ENCODE measurements at places on chromosomes 4 and X.

DNA sequence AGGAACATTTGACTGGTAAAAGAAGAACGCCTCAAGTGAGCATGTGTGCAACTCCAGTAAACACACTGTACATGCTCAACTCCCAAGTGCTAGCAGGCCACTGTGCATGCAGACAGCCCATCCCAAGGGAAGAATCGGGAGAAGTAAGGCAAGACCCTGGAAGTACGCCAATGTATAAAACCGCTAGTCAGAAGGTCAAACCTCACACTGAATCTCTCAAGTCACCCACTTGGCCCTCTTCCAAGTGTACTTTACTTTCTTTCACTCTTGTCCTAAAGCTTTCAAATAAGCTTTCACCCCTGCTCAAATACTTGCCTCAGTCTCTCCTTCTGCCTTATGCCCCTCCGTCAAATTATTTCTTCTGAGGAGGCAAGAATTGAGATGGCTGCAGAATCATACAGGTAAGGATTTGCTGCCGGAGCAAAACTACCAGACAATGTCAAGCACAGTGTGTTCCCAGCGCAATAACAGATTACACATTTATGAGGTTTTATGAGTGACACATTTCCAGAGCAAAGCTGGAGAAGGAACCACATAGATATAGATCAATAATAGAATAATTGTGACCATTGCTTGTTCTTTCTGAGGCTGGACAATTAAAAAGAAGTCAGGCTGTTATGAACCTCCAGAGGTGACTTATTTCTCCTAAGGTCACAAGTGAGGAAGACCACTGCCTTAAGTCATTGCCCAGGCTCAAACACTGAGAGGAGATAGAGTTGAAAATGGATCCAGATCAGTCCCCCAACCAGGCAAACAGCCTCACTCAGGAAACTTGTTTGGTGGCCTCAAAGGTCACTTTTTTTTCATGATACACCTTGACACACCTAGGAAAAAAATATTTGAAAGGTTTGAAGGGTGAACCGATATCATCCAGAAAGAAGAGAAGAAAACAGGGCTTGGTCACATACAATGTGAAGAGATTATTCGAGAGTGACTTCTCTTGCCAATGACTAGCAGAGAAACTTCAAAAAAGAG, 26.3 kb downstream of the CXCL1 start:
- no peak for DNase-seq

DNA sequence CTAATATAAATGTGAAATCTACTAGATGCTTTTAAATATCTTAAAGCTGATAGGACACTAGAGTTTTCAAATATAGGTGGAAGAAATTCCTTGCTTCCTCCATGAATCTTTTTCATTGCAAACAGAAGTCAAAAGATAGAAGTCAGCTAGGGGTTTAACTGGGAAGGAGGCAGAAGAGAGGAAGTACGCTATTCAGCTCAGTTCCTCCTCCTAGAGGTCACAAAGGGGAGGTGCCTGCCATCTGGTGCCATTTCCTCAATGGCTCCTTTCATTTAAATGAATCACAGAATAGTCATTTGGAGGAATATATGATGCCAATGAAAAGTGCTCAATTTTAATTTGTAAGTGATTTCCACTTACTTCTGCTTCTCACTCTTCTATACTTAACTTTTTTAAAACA, 8.5 kb downstream of the COL25A1 start:
- no peak for DNase-seq

GRCh38 chr4:33395731-33396485, 2675.7 kb downstream of the PCDH7 start:
- DNase-seq: no peak

DNA sequence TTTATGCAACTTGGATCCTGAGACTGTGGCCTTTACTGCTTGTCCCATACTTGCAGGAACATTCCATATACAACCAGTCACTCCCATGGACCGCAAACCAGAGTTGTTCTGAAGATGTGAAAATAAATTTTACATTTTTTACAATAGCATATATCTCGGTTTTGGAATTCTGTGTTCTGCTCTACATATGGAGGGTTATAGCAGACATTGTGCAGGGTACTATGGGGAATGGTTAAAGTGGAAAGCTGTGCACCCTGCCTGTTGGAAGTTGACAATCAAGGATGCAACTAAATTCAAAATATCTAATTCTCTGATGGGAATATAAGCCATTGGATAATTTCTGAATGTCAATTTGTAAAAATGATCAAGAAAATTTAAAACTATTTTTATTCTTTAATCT, 603.3 kb downstream of the RAB28 start:
- no peak for DNase-seq

DNA sequence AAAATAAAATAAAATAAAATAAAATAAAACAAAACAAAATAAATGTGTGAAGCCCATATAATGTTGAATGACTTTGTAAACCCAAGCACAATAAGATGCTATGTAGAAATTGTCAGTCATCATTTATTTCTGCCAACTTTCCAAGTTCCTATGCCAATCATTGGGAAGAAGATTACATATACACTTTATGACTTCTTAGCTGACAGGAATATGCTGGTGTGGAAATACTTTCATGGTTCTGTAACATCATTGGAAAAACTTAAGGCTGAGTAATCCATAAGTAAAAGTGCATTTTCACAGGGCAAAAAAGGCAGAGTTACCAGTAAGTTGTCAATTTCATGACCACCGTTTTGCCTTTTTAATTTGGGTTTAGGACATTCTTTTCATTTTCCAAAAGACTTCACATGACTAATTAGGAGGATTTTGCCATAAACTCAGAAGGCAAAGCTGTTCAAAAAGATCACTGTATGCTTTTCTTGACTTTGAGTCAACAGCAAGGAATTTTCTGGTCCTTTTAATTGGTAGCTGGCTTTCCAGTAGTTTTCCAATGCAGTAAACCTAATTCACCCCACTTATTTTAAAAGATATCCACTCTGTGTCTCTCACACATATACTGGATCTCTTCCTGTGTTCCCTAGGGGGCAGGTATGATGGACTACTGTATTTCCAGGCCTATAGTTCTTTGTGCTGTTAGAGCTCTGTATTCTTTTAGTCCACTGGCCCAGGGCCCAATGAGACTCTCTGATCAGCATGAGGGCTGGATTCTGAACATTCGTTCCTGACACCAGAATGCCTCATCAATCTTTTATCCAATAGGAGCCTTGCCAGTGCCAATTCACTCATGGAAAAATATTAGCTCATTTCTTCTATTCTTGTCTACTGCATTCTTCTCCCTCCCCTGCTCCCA, 26.2 kb upstream of the SCRG1 start:
- DNase-seq: no peak

GRCh38 chrX:38513112-38513742, 48.1 kb upstream of the TSPAN7 start:
- no peak for DNase-seq

DNA sequence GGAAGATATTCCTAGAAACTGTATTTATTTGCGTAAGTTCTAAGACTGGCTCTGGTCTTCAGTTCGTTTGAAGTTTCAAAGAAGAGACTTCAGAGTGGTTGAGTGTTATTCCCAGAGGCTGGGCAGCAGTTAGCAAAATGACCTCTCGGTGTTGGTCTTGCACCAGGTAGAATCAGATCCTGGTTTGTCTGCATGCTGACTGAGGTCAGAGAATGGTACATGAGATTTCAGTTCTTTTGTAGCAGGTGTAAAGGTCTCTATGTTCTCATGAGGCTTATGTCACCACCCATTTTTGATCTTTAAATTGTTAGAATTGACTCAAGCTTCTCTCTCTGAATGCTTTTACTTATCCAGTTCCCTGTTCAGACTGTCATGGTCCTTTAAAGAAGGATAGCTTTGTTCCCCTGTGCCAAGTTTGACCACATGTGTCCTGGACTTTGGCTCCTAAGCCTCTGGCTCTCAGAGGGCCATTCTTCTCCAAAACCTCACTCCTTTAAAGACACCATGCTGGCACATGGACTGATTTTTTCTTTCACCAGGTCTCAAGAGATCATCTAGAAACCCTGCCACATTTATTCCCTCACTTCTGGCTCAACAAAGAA, 355.8 kb upstream of the BOD1L1 start:
- no peak for DNase-seq

- DNase-seq: no peak
Observed at GRCh38 chrX:30283456-30284200, 25.6 kb downstream of the NR0B1 start.

DNA sequence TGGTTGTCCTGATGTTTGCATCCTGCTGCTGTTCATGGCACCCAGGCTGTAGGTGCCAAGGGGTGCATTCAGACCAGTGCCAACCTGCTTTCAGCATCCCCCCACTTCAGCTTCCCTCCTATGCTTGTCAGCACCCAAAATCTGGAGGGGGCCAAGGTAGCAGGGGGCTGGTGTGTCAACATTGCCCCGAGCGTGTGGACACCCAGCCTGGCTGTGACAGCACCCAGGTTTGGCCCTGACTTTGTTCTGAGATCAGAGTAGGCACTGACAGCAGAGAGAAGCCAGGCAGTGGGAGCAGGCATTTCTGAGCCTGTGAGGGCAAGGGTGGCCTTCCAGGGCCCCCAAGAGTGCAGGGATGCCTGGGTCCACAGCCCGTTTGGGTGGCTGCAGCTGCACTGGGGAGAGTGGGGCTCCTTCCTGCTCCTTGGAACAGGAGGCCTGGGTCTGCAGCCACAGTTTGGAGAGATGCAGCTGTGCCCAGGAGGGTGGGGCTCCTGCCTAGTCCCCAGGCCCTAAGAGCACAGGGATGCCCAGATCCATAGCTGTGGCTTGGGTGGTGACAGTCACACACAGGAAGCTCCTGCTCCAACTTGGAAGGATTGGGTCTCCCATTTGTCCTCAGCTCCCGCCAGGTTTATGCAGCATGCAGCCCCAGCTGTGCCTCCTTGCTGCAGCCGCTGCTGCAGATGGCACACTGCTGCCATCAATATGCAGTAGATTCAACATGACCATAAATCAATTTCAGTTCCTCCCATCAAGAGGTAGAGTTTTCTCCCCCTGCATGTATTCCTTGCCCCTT, 12.3 kb upstream of the PPM1K start:
- no peak for DNase-seq

GRCh38 chrX:1598021-1598875, 6.8 kb downstream of the AKAP17A start:
- DNase-seq: no peak

- DNase-seq: no peak
Observed at GRCh38 chr4:189124149-189124758, 816.4 kb upstream of the FRG1 start.

GRCh38 chr4:185399466-185399865, 2.8 kb downstream of the ANKRD37 start:
- DNase-seq: no peak

Measured in stimulated activated CD8-positive, alpha-beta memory T cell treated with anti-CD3 and anti-CD28 coated beads, Interleukin-4, amount 100 ng/mL, for 1 hour (primary cell).